ENCODE measurements at places on chromosomes 7 and 10. TPM values are rescaled to one million over a fixed set of nuclear protein-coding genes. Genes with fewer than 3 reads are reported as not detected.

GRCh38 chr10:99781734-99782429, 558 bp upstream of the ABCC2 start:
- DNase-seq: no peak

Gene CTNNA3
- total RNA-seq: not detected

Gene ITIH2
- not detected for total RNA-seq

Gene PALD1
- total RNA-seq: 9.9 TPM

- DNase-seq: no peak
These were observed 86.9 kb downstream of the NEURL1 start for GRCh38 chr10:103580430-103580829.

GRCh38 chr10:124650820-124651401, 93.3 kb downstream of the FAM53B start:
- DNase-seq: no peak

DNA sequence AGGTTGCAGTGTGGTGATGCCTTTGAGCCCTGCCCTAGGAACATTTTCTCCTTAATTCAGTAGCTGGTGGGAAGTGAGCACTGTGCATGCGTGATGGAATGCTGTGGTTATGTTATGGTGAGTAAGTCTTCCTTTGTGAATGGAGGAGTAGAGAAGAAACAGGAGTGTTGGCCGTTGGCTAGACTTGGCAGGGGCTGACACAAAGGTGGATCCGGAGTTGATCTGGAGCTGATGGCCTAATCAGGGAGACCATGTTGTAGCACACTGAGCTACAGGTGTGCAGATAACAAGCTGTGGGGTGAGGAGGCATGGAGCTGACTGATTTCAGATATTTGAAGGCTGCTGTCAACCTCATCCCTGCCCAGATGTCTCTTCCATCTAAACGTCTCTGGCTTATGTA, 122.3 kb downstream of the CNNM2 start:
- no peak for DNase-seq

GRCh38 chr7:128742206-128742605, 3.0 kb downstream of the CALU start:
- DNase-seq: no peak

Gene TMEM196
- total RNA-seq: not detected

DNA sequence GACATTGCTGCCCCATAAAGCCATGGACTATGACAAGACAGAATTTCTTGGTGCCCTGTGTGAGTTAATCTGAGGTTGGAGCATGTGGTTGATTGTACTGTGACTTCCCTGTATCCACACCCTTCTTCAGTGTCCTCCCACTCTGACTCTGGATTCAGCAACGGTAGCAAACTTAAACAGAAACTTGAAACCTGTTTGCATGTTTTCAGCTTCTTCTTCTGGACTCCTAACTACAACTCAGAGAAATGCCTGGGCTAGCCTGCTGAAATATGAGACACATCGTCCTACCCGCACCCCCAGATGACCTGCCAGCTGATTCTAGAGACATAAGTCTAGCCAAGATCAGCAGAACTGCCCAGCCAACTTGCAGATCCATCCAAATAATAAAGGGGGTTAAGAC, 78.4 kb downstream of the IPMK start:
- DNase-seq: no peak

DNA sequence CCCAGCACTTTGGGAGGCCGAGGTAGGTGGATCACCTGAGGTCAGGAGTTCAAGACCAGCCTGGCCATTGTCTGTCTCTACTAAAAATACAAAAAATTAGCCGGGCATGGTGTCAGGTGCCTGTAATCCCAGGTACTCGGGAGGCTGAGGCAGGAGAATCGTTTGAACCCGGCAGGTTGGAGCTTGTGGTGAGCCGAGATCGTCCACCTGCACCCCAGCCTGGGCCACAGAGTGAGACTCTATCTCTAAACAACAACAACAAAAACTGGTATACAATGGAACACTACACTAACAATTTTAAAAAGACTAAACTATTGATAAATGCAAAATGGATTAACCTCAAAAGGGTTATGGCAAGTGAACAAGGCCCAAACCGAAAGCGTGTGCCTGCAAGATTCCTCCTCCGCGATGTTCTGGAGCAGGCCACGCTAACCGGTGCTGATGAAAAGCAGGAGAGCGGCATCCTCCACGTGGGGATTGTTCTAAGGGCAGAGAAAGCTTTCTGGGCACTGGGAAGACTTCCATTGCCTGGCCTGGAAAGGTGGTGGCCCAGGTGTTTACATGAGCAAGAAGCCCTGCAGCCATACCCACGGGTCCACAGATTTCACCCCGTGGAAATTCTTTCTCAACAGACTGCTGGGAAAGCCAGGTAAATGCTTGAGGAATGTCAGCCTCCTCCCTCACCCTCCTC, 53.8 kb downstream of the PDGFA start:
- DNase-seq: no peak

DNA sequence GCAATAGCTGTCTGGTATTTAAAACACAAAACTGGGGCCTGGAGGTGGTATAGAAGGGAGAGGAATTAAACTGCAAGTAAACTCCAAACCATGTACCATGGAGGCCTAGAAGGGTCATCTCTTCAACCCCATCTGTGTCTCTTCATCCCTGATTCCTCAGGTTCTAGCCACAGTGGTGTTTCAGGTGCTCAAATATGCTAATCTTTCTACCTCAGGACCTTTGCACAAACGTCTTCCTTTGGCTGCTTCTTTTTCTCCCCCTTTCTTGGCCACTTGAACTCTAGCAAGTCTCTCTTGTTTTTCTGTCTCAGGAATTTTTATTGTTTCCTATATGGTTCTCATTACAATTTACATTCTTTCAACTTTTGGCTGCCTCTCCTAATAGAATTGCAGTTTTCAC, 25.6 kb upstream of the MTPN start:
- DNase-seq: no peak

Gene MYOF
- total RNA-seq: 24.2 TPM

DNA sequence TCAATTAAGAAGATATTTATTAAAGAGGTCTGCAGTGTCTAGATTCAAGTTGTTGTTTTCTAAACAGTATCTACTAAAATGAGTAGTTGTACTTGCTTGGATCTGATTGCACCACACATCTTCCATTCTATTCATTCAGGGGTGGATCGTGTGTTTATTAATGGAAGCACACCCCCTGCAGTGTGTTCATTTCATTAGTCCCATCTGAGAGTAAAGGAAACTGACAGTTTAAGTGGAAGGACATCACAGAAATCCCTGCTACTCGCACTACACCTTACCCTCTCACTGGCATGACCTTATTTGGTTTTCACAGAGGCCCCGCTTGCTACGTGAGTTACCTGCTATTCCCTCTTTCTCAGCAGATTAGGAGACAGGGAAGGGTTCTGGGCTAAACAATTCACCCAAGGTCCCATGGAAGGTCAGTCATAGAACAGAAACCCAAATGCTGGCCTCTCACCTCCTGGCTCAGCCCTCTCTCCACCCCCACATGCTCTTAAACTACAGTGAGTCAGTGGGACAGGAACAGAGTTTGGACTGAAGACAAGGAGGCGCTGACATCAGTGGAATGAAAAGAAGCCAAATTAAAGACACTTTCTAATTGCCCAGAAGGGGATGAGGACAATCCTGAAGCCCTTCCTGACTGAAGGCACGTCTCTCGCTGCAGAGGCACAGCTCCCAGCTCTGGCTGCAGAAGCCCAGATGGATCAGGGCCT, 369.2 kb upstream of the NRP1 start:
- no peak for DNase-seq
